ENCODE measurements at places on chromosomes 2 and 18.

GRCh38 chr2:184336688-184337087 lies 261.6 kb upstream of the ZNF804A start:
- DNase-seq: no peak

DNA sequence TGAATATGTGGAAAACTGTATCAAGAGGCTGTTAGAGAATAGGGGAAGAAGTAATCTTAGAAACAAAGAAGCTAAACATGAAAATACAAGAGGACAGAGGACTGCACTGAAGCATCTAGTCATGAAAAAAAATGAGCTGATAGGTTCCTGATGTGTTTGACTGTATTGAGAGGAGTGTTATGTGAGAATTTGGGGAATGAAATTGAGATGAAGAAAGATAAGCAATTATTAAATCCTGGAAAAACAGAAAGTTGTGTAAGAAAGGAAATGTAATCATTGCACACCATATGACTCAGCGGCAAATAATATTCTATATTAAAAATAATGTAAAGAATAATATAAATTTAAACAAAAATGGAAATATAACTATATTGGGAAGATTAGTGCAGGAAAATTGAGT lies 71.2 kb downstream of the SEMA4F start:
- no peak for DNase-seq

DNA sequence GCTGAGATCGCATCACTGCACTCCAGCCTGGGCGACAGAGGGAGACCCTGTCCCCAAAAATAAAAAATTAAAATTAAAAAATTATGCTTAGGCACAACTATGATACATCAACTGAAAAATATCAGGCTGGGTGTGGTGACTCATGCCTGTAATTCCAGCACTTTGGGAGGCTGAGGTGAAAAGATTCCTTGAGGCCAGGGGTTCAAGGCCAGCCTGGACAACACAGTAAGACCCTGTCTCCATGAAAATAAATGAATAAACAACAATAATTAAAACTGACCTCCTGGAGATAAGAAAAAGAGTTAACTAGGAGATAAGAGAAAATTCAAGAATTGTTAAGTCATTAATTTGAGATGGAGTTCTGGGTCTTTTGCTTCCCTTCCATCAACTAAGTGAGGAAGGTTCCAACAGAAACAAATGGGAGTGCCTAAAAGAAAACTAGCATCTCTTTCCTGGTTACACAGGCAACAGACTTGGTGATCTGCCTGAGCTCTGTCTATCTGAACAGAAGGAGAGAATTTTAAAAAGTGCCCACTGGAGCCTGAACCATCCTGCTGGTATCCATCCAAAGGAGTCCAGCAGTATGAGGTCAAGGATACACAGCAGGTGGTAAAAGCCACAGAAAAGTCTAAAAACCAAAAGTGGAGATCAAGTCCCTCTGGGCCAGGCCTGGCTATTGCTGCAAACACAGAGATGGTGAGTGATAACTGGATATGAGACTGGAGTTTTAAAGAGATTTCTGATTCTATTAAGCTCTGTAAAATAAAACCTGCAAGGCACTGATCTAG lies 8.8 kb downstream of the PPM1G start:
- DNase-seq: no peak

DNA sequence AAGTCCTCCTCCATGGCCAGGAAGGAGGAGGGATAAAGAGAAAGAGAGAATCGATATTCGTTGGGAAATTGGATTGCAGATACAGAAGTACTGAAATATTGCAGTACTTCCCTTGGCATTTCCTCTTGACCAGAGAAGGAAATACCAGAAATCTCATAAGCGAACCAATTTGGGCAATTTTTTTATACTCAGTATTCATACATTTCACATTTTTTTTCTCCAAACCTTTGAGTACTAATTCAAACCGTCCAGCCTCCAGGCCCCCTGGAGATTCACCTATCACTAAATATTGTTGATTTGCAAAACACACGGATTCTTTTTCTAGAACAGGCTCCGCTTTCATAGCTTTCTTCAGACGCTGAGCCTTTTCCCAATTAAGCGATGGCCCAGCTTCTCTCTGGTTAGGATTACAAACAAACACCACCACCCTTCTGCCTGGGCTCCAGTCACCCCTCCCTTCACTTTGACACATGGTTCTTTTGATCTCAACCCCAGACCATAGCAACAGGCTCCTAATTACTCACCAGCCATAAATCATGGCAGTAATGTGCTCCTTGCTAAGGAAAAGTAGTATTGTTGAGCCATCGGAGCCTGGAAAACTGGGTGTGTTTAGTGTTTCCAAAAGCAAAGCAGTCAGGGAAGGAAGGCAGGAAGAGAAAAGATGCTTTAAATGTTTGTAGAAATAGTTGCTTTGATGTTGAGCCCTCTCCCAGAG lies 138.4 kb upstream of the CCDC68 start:
- DNase-seq: peak; percentile 31

- DNase-seq: no peak
These were observed 148.3 kb downstream of the RHBDD1 start for GRCh38 chr2:226983895-226984749.
